ENCODE measurements at places on chromosomes 7 and 10. TPM values are rescaled to one million over a fixed set of nuclear protein-coding genes. Genes with fewer than 3 reads are reported as not detected.

Gene NEUROD6
- polyA plus RNA-seq = not detected

Gene GPR26
- not detected for polyA plus RNA-seq

Gene AGFG2
- polyA plus RNA-seq = 33.9 TPM

Gene CRYGN
- polyA plus RNA-seq = 0.55 TPM

Gene GPRIN2
- polyA plus RNA-seq = 9.7 TPM

Gene NKX2-3
- polyA plus RNA-seq = not detected

Gene ERVW-1
- polyA plus RNA-seq = 1.8 TPM

Gene HOXA2
- polyA plus RNA-seq = 16.0 TPM

Gene CEP55
- 33.6 TPM for polyA plus RNA-seq

Gene TMEM176A
- 5.8 TPM for polyA plus RNA-seq

Gene BMPR1A
- polyA plus RNA-seq = 74.3 TPM

Gene PVRIG
- polyA plus RNA-seq = 4.9 TPM

Gene ECHS1
- polyA plus RNA-seq = 73.4 TPM

Gene HERPUD2
- polyA plus RNA-seq = 41.4 TPM

Gene HOXA9
- polyA plus RNA-seq = 0.29 TPM

Gene CALML3
- 0.85 TPM for polyA plus RNA-seq

Gene VAX1
- not detected for polyA plus RNA-seq

Gene LRGUK
- polyA plus RNA-seq = 2.5 TPM

GRCh38 chr10:62687230-62687748 lies 117.2 kb upstream of the ADO start:
- no peak for DNase-seq

GRCh38 chr10:131571865-131572264 lies 260.3 kb upstream of the TCERG1L start:
- DNase-seq = no peak

- no peak for DNase-seq
Measured at GRCh38 chr7:48312151-48312550, 140.9 kb downstream of the ABCA13 start.

GRCh38 chr7:112308974-112309373 lies 102.5 kb downstream of the ZNF277 start:
- no peak for DNase-seq

- no peak for DNase-seq
Measured at GRCh38 chr10:43471935-43472720, 35.2 kb downstream of the ZNF487 start.

DNA sequence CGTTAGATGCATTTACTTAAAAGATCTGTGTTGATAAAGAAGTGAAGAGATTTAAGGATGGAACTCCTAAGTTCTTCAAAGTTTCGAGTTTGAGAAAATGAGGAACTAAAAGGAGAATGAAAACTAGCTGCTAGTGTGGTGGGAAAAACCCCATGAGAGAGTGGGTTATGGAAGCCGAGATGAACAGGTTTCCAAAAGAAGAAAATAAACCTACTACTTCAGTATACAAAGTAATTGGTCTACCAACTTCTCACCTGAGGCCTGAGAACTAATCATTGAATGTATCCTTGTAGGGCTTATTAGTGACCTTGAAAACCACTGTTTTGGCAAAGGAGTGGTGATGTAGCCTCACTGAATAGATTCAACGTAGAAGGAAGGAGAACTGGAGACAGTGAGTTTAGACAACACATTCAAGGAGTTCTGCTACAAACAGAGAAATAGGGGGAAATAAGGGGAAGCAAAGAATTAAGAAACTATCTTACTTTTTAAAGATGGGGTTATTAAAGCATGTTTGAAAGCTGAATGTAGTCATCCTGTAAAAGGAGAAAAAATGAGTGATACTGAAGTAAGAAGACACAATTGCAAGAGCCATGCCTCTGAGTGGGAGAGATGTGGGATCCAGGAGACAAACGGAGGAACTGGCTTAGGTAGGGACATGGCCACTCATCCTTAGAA lies 50.8 kb downstream of the CH25H start:
- no peak for DNase-seq

GRCh38 chr10:28147706-28148105 lies 148.8 kb upstream of the ODAD2 start:
- no peak for DNase-seq

DNA sequence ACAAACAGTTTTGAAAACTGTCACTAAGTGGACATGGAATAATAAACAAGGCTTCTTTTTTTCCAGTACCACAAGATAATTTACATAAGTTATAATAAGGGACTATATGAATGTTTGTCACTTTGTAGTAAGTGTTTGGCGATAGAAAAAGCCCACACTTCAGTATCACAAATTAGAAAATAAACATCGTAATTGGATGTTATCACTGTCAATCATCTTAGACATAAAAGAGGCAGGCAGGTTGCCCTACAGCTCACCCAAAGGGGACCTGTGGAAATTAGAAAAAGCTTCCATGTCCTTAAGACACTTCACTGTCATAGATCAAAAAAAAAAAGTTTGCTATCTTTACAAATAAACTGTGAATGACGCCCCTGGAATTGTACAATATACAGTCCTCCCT lies 3.6 kb upstream of the NOC3L start:
- DNase-seq = no peak

- peak; percentile 58 for DNase-seq
Measured at GRCh38 chr7:33903791-33904680, 1.3 kb upstream of the BMPER start.

DNA sequence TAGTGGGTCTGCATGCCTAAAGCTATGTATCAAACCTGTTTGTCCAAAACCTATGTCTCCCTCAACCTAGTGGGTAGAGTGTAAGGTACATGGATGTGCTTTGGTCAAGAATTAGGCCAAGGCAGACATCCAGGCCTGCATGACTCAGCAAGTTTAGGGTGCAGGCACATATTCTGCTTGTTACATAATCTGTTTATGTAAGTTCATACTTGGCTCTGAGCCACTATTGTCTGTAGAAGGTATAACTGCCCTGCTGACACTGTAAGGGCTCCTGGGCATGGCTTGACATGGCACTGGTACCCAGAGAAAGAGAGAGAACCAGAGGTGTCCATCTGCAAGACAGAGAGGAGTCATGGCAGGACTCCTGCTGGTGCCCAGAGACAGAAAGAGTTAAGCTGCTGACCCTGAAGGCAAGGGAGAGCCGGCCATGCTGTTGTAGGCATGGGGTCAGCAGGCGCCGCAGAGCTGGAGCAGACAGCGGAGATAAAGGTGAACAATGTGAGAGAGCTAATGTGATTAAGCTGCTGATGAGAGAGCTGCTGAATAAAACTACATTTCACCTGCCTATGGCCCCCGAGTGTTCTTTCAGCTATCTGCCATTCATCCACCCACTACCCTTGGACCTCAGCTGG lies 118.5 kb upstream of the TMEM106B start:
- no peak for DNase-seq

GRCh38 chr10:124322191-124322980 lies 96.3 kb downstream of the OAT start:
- DNase-seq = no peak

- DNase-seq = no peak
Measured at GRCh38 chr10:103060575-103060974, 132.5 kb downstream of the NT5C2 start.

DNA sequence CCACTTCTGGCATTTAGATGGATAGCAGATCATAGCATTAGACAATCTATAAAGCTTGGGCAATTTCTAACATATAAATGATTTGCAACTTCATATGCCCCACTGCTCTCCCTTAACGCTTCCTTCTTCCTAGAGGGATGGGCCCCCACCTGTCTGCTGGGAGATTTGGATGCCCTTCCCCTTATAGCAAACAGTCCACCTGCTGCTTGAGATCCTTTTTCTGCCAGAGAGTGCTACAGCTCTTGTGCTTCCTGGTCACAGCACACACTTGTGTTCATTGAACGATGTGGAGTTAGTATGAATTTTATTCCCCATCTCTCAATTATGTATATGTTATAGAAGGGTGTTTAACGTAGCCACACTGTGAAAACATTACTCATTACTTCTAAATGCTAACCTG lies 10.4 kb upstream of the PCGF5 start:
- no peak for DNase-seq

DNA sequence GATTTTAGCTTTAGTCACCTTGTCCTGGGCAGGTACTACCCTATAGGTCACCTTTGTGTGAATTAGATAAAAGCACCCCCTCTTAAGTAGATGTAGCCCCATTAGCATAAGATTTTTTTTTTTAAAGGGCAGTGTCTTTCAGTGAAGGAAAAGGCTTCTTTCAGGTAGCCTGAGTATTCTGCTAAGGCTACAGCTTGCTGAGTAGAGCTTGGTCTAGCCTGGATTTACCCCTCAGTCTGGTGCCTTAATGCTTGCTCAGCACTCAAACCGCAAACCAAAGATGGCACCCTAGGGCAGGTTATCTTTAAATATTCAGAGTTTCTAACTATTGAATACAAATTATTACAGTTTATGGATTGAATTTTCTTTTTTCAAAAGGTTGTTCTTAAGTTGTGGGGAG lies 83.4 kb downstream of the GLCCI1 start:
- DNase-seq = no peak

- no peak for DNase-seq
Measured at GRCh38 chr10:114881901-114882300, 56.1 kb upstream of the TRUB1 start.

DNA sequence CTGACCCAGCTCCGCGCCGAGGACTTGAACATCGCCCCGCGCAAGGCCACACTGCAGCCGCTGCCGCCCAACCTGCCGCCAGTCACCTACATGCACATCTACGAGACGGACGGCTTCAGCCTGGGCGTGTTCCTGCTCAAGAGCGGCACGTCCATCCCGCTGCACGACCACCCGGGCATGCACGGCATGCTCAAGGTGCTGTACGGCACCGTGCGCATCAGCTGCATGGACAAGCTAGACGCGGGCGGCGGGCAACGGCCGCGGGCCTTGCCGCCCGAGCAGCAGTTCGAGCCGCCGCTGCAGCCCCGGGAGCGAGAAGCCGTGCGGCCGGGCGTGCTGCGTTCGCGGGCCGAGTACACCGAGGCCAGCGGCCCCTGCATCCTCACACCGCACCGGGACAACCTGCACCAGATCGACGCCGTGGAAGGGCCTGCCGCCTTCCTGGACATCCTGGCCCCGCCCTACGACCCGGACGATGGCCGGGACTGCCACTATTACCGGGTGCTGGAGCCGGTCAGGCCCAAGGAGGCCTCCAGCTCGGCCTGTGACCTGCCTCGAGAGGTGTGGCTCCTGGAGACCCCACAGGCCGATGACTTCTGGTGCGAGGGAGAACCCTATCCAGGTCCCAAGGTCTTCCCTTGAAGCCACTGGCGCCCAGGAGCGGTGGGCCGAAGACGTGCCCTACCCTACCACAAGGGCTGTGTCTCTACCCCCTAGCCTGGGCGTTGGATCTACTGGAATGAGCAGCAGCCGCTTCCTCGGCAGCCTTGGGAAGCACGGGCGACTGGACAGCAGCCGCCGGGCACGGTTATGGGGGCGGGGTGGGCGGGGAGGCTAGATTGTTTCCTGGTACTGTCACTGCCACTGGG lies 945 bp downstream of the ADO start:
- DNase-seq = no peak

- DNase-seq = no peak
Measured at GRCh38 chr10:87844837-87845623, 18.3 kb downstream of the KLLN start.

- DNase-seq = no peak
Measured at GRCh38 chr7:33558549-33559323, 346.6 kb upstream of the BMPER start.

GRCh38 chr7:137040745-137041144 lies 172.3 kb downstream of the CHRM2 start:
- no peak for DNase-seq

DNA sequence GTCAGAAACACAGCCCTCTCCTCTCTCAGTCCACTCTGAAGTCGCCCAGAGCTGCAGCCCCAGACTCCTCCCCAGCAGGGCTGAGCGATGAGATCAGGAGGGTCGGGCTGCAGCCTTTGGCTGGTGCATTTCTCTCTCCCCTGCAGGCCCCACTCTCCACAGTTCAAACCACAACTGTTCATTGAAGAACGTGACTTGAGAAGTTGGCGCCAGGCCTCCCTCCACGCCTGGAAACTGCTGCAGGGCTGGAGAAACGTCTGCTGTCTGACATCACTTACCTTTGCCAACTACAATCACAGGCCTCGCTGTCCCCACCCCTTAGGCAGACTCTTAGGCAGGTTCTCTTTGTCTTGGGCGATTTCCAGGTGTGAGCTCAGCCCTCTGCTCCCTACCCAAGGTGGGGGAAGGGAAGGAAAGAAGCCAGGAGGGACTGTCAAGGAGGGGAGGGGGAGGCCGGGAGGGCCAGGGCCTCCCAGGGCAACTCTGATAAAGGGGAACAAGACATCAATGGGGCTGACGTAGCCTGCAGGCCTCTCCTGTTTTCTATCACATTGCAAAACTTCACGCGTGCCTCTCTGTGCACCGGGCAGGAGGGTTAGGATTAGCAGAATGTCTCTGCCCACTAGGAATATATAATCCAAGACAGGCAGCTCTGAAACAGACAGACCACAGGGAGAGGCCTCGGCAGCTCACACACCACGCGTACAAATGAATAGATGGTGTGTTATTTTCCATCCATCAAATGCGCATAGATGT lies 32.7 kb downstream of the CALML5 start:
- DNase-seq = peak; percentile 81

DNA sequence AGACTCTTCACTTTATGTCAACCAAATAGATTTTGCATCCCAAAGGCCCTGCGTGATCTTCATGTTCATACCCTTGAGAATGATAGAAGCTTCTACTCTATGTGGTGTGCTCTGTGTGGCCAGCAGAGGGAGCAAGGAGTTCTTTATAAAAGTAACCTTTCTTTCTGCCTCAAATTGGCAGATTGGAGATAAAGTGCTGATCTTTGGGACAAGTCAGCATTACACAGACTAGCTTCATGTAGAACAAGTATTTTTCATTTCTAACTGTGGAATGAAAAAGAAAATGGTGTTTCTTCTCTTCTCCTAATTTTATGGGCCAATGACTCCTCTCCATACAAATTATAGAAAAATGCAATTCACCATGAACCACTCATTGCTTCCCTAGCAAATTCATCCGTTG lies 1214.1 kb downstream of the SORCS1 start:
- DNase-seq = peak; percentile 50

DNA sequence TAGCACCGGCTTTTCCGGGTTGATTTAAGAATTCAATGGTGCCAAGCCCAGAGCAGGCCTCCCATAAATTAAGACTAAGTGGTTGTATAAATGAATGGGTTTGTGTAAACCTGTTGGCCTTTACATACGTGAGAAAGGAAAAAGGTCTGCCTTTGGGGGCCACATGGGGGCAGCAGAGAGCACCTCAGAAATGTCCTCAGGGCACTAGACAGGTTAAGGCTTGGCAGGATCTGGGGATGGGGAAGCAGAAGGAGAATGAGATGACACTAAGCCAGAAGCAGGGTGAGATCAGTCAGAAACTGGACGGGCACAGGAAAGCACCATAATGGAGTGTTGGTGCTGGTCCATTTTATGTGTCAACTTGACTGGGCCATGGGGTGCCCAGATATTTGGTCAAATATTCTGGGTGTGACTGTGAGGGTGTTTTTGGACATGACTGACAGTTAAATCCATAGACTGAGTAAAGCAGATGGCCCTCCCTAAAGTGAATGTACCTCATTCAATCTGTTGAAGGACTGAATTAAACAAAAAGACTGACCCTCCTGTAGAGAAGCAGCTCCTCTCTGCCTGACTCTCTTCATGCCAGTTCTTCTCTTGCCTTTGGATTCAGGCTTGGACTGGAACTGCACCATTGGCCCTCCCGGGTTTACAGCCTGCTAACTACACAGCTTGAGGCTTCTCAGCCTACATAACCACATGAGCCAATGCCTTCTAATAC lies 58.9 kb downstream of the FRMPD2 start:
- no peak for DNase-seq

- no peak for DNase-seq
Measured at GRCh38 chr7:112154690-112155089, 51.5 kb downstream of the DOCK4 start.
